Glutamatergic neuron (in vitro differentiated cells): ENCODE measurements at places on chromosomes 6 and 20. TPM values are rescaled to one million over a fixed set of nuclear protein-coding genes. Genes with fewer than 3 reads are reported as not detected.

GRCh38 chr20:43430265-43431133 lies 27.2 kb upstream of the SRSF6 start:
- no peak for DNase-seq

GRCh38 chr6:2773449-2773848 lies 8.3 kb downstream of the WRNIP1 start:
- DNase-seq: no peak

GRCh38 chr6:110404607-110405006 lies 10.8 kb downstream of the DDO start:
- DNase-seq: no peak

GRCh38 chr20:57617079-57617795 lies 3.0 kb downstream of the ZBP1 start:
- no peak for DNase-seq

- peak; percentile 68 for DNase-seq
Measured at GRCh38 chr20:9407805-9408421, 106.5 kb upstream of the LAMP5 start.

DNA sequence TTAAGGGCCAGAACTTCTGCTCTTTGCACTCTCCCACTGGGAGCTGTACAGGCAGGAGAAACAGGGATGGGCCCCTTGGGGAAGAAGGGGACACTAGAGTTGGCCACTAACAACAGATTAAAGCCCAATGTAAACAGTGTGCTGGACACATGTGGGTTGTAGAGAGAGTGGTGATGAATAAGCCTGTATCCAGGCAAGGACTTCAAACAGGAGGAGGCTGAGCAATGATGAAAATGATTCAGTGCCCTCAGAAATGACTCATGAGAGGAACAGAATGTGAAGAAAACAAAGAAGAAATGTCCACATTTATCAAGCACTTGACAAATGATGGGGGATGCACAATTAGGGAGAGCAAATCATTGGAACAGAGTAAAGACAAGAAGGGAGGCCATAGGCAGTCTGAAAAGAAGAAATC lies 242.3 kb downstream of the TBX18 start:
- no peak for DNase-seq

DNA sequence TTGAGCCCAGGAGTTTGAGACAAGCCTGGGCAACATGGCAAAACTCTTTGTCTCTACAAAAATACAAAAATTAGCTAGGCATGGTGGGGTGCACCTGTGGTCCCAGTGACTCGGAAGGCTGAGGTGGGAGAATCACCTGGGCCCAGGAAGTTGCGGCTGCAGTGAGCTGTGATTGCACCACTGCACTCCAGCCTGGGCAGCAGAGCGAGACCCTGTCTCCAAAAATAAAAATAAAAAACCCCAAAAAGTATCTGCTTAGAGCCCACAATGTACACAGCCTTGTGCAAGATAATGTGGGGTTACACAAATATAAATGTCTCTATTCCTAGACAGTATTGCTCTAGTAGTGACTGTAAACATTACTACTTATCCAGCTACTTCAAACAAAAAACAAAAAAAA lies 5.9 kb downstream of the ESF1 start:
- no peak for DNase-seq

DNA sequence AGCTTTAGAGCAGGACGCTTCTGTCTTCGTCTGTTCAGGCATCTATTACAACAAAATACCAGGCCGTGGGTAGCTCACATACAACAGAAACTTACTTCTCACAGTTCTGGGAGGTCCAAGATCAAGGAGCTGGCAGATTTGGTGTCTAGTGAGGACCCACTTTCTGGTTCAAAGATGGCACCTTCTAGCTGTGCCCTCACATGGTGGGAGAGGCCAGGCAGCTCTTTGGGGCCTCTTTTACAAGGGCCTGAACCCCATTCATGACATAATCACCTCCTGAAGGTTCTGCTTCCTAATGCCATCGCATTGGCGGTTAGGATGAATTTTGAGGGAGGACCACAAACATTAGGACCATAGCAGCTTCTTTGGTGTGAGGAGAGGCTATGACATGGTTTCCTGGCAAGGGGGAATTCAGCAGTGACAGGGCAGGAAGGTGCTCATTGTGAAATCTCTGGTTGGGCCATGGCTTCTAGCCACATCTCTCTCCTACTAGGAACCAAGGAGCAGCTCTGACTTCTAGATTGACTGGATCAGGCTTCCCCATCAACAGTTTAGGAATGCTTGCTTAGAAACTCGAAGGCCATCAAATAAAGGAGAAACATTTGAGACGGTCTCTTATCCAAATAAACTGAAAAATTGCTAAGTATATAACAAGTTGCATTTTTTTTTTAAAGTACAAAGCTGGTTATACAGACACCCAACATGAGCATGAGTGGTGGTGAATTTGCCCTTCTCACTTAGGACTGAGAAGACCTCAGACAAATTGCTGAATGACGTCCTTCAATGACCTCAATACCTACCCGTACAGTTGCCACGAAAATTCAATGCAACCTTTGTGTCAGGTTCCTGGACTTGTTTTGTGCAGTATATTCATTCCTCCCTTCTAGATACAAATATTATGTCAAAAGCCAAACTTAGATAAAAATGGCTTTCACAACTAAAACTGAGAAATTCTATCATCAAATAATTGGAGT lies 140.7 kb downstream of the ZDHHC14 start:
- no peak for DNase-seq

- DNase-seq: no peak
Measured at GRCh38 chr20:20971810-20972209, 134.3 kb downstream of the LINC00237 start.

The PPP1R14C gene
- total RNA-seq: 4.1 TPM

The PRL gene
- total RNA-seq: not detected

The ZNF335 gene
- total RNA-seq: 23.1 TPM

The LY6G6C gene
- 1.8 TPM for total RNA-seq
